ENCODE measurements at places on chromosomes 5 and 9.

DNA sequence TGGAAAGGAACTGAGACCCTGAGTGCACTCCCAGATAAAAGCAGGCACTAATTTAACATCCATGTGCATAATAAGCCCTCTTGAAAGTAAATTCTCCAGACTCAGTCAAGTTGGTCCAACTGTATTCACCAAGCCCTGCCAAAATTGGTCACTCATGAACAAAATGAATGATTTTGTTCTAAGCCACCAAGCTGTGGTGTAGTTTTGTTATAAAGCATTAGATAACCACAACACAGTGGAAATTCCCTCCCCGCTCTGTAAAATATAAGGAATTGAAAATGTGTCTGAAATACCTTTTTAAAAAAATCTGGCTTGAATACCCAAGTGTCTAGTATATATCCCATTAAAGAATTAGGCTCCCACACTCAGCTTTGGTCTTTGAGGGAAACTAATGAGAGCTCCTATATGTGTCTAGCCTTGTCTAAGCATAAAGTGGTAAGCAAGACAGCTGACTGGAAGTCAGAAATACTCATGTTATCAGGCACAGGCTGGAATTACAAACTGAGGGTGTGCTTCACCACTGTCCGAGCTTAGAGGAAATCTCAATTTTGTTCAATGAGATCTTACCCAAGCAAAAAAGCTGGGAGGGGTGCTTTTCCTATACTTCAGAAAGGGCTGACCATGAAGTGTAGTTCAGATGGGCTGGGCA, 33.2 kb downstream of the IDNK start:
- DNase-seq: no peak

DNA sequence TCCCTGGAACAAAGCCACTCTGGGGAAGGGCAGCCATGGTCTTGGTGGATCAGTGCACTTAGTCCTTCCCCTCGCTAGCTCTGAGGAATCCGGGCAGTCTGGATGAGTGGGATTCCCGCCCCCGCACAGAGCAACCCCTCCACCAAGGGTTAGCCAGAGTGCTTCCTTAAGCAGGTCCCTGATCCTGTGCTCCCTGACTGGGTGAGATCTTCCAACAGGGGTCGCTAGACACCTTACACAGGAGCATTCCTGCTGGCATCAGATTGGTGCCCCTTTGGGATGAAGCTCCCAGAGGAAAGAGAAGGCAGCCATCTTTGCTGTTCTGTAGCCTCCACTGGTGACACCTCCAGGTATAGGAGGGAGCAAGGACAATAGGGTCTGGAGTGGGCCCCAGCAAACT, 228.8 kb downstream of the AP3B1 start:
- DNase-seq: no peak

DNA sequence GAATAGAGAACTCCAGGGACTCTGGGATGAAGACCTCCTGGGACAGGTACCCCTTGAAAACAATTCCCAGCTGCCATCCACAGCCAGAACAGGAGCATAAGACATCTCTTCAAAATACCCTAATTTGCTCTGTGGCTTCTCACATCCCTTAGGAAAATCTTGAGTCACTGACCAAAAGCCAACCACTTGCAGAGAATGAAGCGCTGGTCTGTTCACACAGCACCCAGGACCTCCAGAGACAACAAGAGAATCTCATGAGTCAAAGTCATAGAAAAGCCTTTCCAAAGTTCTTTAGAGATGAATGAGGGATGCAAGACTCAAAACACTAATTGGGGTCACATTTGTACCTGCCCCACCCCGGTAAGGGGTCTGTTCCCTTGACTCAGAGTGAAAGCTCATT, 210.6 kb downstream of the SEMA5A start:
- no peak for DNase-seq

- no peak for DNase-seq
Observed at GRCh38 chr9:126490214-126490631, 123.5 kb upstream of the LMX1B start.

DNA sequence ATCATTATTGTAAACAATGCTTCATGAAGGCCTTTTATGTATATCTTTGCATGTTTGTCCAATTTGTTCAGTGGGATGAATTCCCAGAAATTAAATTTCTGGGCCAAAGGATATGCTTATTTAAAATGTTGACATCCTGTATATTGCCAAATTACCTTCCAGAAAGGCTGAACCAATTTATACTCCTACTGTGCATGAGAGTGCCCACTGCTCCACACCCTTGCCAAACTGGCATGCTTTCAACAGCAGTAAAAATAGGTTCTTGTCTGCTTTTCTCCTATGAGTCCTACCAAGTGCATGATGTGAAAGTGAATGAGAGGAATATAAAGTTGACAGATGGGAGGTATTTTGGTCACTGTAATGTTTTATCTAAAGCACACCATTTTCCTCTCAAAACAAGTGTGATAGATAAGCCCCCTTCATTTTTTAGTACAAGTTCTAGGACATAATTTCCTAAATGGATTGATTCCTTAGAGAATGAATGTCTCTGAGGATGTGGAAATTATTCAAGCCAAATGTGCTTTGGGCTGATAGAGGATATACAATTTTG, 70.5 kb upstream of the ERBIN start:
- DNase-seq: no peak

DNA sequence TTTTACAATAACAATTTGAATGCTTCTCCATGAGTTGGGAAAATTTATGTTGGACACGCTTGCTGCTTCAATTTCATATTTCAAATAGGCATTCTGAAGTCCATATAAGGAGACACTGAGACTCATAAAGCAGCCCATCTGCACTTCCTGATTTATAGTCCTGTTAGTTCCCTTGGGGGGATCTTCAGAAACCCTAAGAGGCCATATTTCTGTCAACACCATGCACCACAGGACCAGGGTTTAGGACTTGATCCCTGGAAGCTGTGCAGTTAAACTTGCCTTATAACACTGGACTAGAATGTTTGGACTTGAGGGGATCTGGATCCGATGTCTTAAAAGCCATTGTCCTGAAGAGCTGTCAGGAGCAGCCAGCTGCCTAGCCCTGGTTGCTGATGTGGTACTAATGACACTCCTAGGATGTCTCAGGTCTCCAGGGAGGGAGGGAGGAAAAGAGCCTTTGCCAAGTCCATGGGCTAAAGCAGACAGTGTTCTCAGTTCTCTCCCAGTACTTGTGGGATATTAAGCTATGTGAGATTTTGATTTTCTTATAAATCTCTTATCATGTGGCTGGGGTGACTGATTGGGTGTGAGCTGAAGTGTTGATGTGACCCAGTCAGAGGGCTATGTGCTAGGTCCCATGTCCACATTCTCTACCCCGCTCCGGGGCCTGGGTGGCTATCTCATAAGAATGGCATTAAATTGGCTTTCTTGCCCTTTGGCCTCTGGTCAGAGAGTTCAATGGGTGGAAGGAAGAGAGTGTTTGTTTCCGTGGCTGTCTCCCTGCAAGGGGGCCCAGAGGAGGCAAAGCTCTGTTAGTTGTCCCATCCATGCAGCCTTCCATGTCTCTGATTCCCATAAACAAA, 399.8 kb downstream of the OSTF1 start:
- no peak for DNase-seq

GRCh38 chr9:118533850-118534249, 829.6 kb downstream of the TLR4 start:
- no peak for DNase-seq

GRCh38 chr9:138116521-138116920, 238.9 kb downstream of the CACNA1B start:
- DNase-seq: no peak

GRCh38 chr5:174177531-174177930, 132.0 kb downstream of the NSG2 start:
- no peak for DNase-seq

DNA sequence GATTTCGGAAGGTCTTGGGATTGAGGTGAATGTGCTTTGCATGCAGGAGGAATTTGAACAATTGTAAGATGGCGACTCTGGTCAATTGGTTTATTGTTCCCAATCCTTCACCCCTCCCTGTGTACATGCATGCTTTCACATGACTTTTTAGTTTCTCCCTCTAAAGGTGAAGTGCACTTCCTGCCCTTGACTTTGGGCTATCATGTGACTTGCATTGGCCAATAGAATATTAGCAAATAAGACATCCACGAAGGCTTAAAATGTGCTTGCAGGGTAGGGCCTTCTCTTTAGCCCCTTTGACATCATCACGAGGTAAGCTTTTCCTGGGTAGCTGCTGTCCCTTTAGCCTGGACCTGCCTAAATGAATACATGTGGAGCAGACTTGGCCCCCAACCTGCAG, 8.1 kb upstream of the ZBTB43 start:
- no peak for DNase-seq

DNA sequence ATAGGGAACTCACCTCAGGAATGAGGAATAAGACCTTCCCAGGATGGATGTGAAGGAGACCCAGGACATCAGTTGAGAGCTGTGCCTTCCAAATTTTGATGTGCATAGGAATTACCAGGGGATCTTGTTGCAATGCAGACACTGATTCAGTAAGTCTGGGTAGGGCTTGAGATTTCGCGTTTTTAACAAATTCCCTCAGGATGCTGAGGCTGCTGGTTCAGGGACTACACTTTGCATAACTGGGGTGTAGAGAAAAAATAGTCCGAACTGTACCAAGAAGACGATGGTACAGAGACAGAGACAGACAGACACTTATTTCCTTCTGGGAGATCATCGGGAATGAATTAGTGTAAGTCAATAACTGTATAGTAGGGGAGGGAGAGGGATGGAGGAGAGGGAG, 82.3 kb upstream of the FREM1 start:
- no peak for DNase-seq

- no peak for DNase-seq
Observed at GRCh38 chr9:27117489-27118135, 8.6 kb downstream of the TEK start.

DNA sequence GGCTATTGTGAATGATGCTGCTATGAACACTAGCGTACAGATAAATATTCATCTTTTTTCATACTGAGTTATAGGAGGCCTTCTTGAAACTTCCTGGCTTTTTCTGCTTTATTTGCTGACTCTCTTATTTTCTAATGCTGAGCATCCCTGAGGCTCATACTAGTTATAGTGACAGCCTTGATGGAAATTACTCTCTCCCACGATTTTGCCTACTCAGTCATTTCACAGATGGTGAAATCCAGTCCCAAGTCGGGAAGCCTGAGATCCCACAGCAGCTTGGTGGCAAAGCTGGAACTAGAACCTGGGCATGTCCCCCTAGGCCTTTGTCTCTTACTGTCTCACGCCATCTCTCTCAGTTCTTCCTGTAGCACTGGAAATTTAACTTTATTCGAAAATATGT, 22.4 kb downstream of the NANS start:
- no peak for DNase-seq

- DNase-seq: no peak
Observed at GRCh38 chr9:81506941-81507864, 182.1 kb downstream of the TLE1 start.

GRCh38 chr5:119378075-119378700, 22.4 kb downstream of the TNFAIP8 start:
- no peak for DNase-seq

All from NCI-H1436 (cell line).